Ecto neural progenitor cell (in vitro differentiated cells): ENCODE measurements at places on chromosomes 1 and 21.

DNA sequence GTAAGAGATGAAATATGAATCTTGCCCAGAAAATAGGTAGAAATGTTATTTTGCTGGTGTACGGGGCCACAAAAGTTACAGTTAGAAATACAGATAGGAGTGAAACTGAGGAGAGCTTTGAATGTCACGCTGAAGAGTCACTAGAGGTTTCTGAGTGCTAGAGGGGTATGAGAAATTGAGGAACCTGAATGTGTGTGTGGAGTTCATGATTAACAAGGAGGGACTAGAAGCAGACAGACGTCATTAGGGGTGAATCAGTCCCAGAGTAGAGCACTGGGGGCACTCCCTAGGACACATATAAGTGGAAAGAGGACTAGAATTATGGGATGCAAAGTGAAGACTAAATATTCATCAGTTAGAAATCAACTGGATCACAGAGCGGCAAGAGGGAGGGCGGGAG lies 188.9 kb upstream of the MAP1LC3C start:
- no peak for DNase-seq

- no peak for DNase-seq
Observed at GRCh38 chr1:179175011-179175841, 54.3 kb downstream of the ABL2 start.

DNA sequence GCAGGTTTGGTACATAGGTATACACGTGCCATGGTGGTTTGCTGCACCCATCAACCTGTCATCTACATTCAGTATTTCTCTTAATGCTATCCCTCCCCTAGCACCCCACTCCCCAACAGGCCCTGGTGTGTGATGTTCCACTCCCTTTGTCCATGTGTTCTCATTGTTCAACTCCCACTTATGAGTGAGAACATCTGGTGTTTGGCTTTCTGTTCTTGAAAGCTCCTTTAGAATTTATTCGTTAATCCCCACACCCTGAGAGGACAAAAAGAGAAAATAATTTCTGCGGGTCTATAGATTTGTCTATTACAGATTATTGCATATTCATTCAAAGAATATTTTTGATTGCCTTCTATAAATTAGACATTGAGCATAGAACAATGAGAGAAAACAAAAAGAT lies 455.5 kb downstream of the PLPP3 start:
- DNase-seq = no peak

DNA sequence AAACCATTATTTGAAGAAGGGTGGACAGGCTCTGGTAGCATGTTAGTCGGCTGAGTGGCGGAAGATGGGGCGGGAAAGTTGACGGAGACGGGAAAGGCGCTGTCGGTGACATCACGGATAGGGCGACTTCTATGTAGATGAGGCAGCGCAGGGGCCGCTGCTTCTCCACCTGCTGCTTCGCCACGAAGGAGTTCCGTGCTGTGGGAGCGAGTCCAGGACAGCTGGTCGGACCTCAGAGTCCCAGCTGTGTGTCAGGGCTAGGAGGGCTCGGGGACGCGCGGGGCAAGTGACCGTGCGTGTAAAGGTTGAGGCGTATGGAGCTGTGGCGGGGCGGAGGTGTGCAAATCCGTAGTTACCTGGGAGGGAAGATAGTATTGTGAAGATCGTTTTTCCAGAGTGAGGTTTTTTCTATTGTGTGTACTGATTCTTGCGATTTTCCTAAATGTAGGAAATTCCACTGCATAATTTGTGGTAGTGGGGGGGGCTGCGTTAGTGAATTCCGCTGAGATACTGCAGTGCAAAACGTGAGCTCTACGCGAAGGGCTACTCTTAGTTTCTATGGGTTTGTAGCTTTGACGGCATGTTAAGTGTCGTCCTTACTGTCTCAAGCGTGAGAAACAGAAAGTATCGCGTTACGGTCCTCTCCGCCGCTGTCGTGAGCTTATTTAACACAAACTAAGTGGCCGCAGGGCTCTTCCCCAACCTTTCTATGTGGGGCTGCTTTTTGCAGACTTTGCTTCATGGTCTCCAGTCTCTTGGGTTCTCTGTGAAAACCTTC lies 111.2 kb upstream of the NBPF11 start:
- peak; percentile 85 for DNase-seq

DNA sequence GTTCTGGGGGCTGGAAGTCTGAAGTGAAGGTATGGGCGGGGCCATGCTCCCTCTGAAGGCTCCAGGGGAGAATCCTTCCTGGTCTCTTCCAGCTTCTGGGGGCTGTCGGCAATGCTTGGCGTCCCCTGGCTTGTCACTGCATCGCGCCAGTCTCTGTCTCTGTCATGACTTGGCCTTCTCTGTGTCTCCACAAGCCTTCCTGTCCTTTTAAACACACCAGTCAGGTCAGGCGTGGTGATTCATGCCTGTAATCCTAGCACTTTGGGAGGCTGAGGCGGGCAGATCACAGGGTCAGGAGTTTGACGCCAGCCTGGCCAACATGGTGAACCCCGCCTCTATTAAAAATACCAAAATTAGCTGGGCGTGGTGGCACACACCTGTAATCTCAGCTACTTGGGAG lies 125.3 kb downstream of the ACTL8 start:
- peak; percentile 17 for DNase-seq

DNA sequence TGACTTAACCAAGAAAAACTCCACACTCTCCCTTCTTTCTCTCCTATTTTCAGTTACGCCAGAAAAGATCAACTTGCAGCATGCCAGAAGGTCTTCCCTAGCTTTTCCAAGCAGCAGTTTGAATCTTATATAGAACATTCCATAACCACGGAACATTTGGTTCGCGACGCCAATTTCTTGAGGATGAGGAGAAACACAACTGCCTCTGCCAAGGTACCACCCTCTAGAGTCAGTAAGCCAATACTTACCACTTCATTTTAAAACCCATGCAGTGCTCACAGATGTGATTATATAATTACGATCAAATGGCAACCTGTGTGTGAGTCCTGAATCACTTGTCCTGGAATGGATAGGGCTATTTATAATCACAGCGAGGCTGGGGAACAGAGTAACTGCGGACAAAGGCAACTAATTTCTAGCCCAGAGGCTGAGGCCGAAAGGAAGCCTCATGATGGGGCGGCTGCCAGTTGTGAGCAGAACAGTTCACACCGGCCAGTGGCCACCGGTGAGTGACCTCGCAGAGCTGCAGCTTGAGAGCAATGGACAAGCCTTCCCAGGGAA lies 43.2 kb upstream of the BACE2 start:
- DNase-seq = no peak

GRCh38 chr21:40819071-40819900 lies 27.7 kb downstream of the DSCAM start:
- no peak for DNase-seq

DNA sequence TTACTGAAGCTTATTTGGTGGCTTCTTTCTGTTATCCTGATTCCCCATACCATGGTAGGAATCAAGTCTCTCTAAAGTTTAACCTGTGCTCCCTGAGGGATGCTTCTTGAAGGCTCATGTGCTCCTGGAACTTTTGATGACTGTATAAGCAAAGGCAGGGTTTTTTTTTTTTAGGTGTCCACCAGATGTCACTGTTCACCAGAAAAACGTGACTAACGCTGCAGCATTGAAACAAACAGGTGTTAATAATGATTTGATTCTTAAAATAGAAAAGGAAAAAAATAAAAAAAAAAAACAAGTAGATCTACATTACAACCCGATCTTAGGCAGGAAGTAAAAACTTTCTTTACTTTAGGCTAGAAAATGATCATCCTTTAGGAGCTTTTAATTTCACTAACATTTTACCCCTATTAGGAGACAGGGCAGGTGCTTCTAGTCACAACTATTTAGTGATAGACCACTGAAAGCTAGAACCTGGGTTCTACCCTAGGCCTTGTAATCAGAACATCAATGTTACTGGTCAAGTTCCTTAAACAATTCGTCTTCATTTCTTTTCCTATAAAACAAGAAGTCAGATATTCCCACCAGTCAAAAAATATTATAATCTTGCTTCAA lies 223.0 kb downstream of the PLA2G4A start:
- DNase-seq = no peak
